Smooth muscle cell of trachea (primary cell): ENCODE measurements at places on chromosomes 1 and 21. TPM values are rescaled to one million over a fixed set of nuclear protein-coding genes. Genes with fewer than 3 reads are reported as not detected.

CLCNKB gene
- total RNA-seq: under 0.01 TPM in 1 of 2 replicates, not detected in the other

SLC16A4 gene
- 44.7 and 53.7 TPM in 2 replicates for total RNA-seq

XCL2 gene
- total RNA-seq: not detected in 2 replicates

ALX3 gene
- not detected in 2 replicates for total RNA-seq

PYHIN1 gene
- not detected in 2 replicates for total RNA-seq
